ENCODE measurements at places on chromosomes 6 and 20.

GRCh38 chr6:14118091-14118439 lies 493 bp downstream of the CD83 start:
- no peak for DNase-seq

GRCh38 chr6:89940225-89941027 lies 46.2 kb downstream of the GJA10 start:
- DNase-seq = peak; percentile 90

- DNase-seq = peak; percentile 23
These were observed 779 bp downstream of the HEBP2 start for GRCh38 chr6:138404666-138405337.

- DNase-seq = no peak
These were observed 87.2 kb downstream of the PRDM1 start for GRCh38 chr6:106173124-106173879.

DNA sequence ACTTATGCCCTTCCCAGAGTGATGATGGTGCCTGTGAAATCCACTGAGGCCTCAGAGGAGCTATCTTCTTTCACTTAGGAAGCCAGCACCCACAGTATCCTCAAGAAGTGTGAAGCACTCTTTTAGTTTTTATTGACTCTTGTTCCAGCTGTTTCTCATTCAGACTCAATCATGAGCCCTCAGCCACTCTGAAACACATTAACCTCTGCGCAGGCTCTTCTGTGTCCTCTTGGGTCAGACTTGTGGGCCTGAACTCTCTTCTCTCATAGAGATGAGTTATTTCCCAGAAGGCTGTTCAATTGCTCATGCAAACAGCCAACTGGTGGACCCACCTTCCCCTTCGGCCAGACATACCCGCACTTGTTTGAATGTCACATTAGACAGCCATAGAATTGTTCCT lies 27.8 kb upstream of the PREP start:
- no peak for DNase-seq

GRCh38 chr20:13995086-13995665 lies at the start of gene MACROD2:
TSS of gene MACROD2 (plus strand) at chr20:13995516.
- peak; percentile 97 for DNase-seq

DNA sequence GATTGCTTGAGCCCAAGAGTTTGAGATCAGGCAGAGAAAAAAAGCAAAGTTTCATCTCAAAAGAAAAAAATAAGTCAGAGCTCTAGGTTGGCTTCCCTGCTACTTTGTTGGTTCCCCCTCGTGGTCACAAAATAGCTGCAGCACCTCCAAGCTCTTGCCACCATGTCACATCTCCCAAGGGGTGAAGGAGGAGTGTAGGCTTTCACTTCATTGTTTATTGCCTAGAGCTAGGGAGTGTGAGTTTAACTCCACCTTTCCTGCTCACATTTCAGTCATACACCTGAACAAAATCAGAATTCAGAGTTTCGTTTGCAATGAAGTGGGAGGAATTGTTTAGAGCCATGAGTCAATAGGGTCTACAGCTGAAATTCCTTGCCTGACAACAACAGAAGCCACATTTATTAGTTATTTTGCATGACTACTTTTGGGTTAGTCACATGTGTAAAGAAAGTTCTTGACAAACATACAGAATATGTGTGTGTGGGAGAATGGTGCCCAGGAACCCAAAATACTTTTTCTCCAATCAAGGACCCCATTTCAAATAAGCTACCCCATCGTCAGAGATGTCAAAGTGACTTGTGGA lies 56.2 kb upstream of the UFL1 start:
- DNase-seq = peak; percentile 39

DNA sequence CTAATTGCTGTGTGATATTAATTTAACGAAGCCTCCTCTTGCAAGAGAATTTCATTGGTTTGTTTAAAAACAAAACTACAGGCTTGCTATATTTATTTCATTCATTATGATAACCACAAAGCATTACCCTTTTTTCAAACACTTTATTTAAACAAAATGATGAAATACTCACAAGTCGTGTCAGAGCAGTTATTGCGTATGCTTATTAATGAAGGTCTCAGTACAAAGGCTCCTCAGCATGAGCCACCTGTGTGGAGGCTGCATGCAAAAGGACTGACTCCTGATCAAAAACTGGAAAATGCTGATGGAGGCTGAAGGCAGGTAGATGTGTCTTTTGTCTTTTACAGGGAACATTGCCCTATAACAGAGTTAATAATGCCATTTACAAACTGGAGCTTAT lies 130.5 kb downstream of the CRYBG1 start:
- peak; percentile 73 for DNase-seq

- no peak for DNase-seq
These were observed 144.0 kb downstream of the BCKDHB start for GRCh38 chr6:80250391-80250997.

GRCh38 chr6:21521276-21521675 lies 72.3 kb upstream of the SOX4 start:
- DNase-seq = no peak

- DNase-seq = no peak
These were observed 41.6 kb upstream of the IYD start for GRCh38 chr6:150327117-150327774.

GRCh38 chr6:36025260-36025931 lies 955 bp upstream of the SLC26A8 start:
- no peak for DNase-seq

DNA sequence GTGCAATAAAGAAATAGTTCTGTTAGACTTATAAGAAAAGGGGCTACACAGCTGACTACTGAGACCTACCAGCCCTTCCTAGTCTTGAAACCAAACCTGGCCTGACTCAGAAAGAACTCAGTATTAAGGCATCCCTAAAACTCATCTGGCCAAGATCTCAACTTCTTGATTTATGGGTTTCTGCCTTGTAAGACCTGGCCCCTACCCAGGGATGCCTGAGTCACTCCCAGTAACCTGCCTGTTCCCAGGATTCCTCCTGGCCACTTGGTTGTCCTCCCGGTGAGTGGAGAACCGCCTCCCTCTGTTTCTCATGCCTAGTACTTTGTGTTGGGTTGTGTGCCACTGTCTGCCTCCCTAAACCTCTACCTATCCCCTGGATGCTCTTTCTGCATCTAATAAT lies 189.4 kb upstream of the PREP start:
- DNase-seq = peak; percentile 95

DNA sequence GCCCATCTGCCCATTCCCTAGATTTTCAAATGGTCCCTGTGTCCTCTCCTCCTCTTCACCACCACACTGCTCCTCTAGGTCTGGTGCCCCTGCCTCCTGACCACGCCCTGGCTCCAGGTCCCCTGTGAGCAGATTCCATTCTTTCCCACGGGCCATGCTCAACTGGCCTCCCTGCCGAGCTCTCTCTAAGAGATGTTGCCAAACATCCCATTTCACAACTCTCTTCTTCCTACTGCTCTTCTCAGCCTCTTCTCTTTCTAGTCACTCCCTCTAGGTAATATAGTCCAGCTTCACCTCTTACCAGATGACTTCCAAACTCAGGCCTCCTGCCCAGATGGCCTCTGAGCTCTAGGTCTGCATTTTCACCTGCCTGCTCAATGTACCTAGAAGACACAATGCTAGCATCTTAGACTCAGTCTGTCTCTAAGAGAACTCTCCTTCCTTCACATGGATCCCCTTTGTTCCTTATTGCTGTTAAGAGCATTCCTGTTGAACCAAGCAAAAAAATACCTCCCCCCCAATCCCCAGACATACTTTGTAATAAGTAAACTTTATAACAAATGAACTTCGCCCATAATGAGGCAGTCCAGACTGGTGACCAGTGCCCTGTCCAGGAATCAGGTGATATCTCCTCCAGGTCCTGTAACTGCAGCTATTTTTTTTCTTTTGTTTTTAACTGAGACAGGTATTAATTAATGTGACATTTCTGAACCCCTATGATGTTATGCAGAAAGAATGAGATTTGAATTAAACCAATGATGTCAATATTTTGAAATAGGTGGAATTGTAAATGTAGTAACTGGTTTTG lies 79.0 kb downstream of the LYRM4 start:
- no peak for DNase-seq

- no peak for DNase-seq
These were observed 760 bp downstream of the C6orf132 start for GRCh38 chr6:42141603-42142117.

- DNase-seq = peak; percentile 53
These were observed 56.0 kb downstream of the OTOR start for GRCh38 chr20:16803965-16804792.

DNA sequence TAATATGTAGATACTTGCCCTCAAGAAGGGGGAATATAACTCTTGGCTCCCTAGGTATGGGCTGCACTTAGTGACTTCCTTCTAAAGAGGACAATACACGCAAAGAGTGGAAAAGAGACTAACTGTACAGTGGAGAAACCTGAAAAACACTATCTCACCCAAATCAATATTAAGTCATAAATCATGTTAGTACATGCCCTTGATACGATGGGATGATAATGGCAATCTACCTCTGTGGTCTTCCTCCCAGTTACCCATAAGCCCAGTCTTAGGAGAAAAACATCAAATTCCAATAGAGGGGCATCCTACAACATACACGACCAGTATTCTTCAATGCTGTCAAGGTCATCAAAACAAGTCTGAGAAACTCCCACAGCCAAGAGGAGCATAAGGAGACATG lies 1.3 kb downstream of the TRIM26 start:
- DNase-seq = peak; percentile 44

GRCh38 chr6:163705923-163706322 lies 291.4 kb downstream of the QKI start:
- DNase-seq = no peak

DNA sequence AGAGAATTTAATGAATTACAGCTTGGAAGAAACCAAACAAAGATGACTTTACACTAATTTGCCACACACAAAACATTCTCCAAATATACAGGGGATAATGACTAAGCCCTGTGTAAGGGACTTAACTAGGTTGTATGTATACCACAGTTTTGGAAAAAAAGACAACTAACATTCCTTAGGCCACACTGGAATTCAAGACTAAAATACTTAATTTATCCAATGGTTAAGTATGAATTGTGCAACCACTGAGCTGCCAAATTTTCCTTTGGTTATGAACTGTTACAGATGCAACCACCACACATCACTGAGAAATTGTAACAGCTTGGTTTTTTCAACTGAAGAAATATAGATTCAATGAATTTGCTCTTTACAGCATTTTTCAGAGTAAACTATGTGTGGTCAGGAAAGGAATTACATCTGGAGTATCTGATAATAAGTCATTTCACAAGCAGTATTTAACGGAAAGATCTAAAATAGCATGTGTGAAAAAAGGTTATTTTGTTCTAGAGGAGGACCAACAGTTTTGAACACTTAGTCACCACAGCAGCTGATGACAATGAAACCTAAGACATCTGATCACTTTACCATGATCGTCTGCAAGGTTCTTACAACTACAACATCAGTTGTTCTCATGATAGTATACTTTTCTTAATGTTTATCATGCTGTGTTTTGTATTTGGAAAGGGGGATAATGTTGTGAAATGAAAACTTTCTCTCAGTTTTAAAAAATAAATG lies 318.8 kb downstream of the BCKDHB start:
- no peak for DNase-seq

DNA sequence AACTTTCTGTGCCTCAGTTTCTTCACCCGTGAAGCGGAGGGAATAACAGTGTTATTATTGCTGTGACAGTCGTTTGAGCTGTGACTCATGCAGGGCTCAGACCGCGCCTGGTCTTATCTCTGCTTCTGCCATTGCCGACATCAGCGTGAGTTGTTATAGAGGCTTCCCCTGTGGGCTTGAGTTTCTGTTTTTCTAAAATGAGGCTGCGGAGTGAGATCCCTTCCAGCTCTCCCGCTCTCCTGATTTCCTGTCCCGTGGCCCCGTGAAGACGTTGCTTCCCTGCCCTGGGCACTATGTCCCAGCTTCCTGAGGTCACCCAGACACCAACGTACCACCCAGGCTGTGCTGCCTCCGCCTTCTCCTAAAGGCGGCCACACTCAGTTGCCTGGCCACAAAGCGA lies 278.5 kb downstream of the BMP7 start:
- DNase-seq = no peak

GRCh38 chr6:166476061-166476591 lies 93.4 kb upstream of the MPC1 start:
- DNase-seq = no peak

- no peak for DNase-seq
These were observed 232.8 kb downstream of the GJA1 start for GRCh38 chr6:121668259-121668658.

- DNase-seq = no peak
These were observed 167.1 kb upstream of the MMS22L start for GRCh38 chr6:97450087-97450486.

- no peak for DNase-seq
These were observed 2.1 kb upstream of the NRN1 start for GRCh38 chr6:6008648-6009421.

GRCh38 chr6:148747471-148748165 lies 788 bp downstream of the UST start:
- DNase-seq = peak; percentile 51

GRCh38 chr6:25219216-25219916 lies 59.8 kb upstream of the CARMIL1 start:
- DNase-seq = peak; percentile 64

All from epithelial cell of esophagus (primary cell).